Brain pericyte (primary cell): ENCODE measurements at places on chromosomes 4 and X.

DNA sequence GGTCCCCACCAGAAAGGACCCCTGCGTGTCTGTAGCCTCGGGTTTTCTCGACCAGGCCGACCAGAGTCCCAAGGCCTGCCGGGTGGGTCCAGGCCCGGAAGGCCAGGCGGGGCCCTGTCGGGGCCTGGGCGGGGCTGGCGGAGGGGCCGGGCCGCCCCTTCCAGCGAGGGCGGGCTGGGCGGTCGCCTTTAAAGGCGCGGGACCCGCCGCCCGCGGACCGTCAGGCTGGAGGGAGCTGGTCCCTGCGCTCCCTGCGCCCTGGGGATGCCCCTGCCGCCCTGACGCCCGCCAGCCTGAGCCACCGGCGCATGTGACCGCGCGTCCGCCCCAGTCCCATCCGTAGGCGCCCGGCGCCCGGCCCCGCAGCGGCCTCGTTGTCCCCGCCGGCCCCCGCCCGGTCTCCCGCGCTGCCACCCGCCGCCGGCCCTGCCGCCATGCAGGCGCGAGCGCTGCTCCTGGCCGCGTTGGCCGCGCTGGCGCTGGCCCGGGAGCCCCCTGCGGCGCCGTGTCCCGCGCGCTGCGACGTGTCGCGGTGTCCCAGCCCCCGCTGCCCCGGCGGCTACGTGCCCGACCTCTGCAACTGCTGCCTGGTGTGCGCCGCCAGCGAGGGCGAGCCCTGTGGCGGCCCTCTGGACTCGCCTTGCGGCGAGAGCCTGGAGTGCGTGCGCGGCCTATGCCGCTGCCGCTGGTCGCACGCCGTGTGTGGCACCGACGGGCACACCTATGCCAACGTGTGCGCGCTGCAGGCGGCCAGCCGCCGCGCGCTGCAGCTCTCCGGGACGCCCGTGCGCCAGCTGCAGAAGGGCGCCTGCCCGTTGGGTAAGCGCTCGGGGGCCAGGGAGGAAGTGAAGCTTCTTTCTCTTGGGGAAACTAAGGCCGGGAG is at the start of gene HTRA3:
TSS of gene HTRA3 (plus strand) at position 220 of the 883 bp plus-strand sequence. CDS start at position 435, 215 bp downstream.
- DNase-seq, result no peak

GRCh38 chr4:173230062-173230461 is 61.5 kb downstream of the GALNT7 start:
- DNase-seq, result no peak

DNA sequence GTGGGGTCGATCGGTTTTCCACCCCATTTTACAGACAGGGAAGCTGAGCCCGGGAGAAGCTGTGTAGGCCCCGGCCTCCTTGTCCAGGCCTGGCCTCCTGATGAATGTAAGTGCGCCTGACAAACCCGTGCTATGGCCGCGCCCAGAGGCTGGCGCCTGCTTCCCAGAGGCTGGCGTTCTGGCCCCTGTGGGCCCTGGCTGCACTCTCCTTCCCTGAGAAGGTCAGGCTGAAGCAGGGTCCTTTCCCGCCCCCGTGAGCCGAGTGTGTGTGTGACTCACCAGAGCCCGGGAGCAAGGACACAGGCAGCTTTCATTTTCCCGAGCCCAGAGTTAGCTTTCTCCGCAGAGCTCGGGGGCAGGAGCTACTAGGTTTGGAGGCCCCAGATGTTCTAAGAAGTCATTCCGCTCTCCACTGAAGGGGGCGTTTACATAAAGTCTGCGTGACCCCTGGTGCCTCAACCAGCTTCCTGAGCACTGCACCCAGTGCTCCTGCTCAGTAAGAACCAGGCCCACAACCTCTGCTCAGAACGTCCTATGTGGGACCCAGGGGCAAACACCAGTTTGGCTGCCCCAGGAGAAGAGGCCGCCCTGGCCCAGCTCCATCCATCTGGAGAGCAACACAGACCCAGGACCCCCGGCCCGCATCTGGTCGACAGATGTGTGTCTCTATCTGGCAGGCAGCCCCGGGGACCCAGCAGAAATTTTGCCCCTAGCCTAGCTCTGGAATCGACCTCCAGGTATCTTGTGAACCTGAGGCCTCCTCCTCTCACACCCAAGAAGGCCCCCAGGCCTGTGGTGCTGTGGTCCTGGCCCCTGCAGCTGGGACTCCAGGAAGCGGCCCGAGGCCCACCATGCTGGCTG is 13.6 kb downstream of the UVSSA start:
- no peak for DNase-seq

DNA sequence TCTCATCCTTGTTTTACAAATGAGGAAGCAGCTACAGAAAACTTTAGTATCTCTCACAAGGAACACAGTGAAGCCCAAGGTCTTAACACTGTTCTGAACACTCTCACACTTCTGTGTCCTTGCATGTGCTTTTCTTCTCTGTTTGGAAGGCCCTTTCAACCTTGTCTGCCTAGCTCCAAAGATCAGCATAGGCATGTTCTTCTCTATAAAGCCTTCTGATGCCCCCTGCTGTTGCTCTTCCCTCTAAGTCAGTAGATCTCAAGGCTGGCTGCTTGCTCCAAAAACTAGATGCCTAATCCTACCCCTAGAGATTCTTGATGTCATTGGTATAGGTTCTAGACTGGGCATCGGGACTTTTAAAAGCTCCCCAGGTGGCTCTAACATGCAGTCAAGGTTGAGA is 5.9 kb downstream of the APOO start:
- no peak for DNase-seq

GRCh38 chrX:1231850-1232465 is 19.5 kb upstream of the CRLF2 start:
- no peak for DNase-seq

- DNase-seq, result no peak
Measured at GRCh38 chr4:81102107-81102506, 71.6 kb downstream of the BMP3 start.

- no peak for DNase-seq
Measured at GRCh38 chr4:80461412-80461811, 125.9 kb downstream of the CFAP299 start.

- DNase-seq, result no peak
Measured at GRCh38 chrX:136626237-136626636, 21.7 kb upstream of the CD40LG start.

GRCh38 chr4:3786196-3786869 is 20.1 kb downstream of the ADRA2C start:
- DNase-seq, result no peak

- DNase-seq, result no peak
Measured at GRCh38 chrX:20217271-20217670, 49.4 kb downstream of the RPS6KA3 start.

GRCh38 chr4:23245203-23245832 is 552.6 kb downstream of the GBA3 start:
- no peak for DNase-seq

DNA sequence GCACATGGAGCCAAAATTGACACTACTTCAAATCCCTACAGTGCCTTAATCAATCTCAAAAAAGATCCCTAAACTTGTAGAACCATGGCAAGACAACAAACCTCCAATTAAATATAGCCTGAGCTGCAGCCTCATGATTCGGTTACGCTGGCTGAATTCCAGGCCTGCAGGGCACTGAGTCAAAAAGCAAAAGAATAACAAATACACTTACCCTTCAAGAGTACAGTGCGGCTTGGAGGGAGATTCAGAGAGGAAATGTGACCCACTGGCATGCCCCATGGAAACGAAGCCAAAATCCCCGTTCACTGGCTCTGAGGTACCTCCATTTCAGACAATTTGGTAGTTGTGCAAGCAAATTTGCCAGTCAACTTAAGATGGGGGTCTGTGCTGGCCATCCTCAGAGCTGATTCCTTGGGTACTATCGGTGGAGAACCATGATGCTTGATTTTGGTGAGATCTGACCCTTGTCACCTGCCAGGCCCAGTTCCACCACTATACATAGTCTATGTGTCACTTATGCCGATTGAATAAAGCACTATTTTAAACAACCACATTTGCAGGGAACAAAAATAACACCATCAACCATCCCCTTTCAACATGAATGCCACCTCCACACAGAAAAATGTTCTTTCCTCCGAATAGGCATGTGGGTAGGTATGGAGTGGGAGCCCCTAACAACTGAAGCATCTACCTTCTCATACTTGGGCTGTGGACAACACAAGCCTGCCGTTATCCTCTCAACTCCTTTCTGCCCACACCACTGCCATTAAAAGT is 2.1 kb downstream of the C4orf54 start:
- no peak for DNase-seq

- DNase-seq, result no peak
Measured at GRCh38 chr4:103757631-103758030, 37.8 kb upstream of the TACR3 start.

DNA sequence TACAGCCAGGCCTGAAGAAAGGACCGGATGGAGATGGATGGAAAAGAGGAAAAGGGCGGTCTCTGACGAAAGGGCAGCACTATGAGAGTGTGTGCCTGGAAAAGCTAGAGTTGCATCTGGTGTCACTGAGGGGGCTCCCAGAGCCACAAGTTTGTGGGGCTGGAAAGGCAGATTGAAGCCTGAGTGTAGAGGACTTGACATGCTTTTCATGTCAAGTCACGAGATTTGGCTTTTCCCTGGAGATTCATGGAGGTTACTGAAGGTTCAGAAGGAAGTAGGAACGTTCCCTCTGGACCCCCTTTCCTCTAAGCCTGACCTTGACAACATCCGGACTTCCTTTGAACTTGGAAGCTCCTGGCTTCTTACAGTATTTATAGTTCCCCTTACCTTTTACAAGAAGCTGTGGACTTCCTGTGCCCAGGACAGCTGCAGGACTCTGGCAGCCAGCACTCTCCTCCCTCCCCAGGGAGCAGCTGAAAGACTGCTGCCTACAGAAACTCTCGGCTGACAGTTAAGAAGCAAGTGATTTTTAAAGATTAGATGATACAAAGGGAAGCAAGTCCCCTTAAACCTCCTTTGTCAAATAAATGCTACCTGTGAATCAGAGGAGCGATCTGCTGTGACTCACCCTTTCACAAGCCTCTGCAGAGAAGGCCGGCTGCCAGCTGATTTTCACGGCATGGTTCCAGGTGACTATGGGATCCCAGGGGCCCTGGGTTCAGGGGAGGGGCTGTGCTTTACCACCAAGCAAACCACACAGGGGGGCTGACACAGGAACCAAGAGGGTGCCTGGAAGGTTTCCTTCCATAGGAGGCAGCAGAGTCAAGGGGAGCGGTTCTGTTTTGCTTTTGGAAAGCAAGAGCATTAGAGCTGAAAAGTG is 72.9 kb upstream of the STIM2 start:
- no peak for DNase-seq

GRCh38 chr4:6313216-6313615 is 43.6 kb downstream of the WFS1 start:
- no peak for DNase-seq

DNA sequence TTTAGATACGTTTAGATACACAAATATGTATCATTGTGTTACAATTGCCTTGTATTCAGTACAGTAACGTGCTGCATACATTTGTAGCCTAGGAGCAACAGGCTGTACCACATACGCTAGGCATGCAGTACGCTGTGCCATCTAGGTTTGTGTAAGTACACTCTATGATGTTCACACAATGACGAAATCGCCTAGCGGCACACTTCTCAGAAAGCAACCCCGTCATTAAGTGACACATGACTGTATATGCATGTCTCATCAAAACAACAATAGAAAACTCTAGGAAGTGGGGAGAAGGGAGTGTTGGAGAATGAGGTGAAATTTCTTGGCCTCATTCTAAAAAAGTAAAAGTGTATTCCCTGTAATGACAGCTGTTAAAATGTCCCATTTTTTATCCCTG is 32.7 kb downstream of the CCDC149 start:
- DNase-seq, result no peak

GRCh38 chrX:124507246-124507645 is 160.9 kb downstream of the SH2D1A start:
- no peak for DNase-seq

GRCh38 chr4:128813965-128814364 is 4.5 kb downstream of the JADE1 start:
- no peak for DNase-seq

GRCh38 chr4:87120010-87120409 is 100.4 kb downstream of the KLHL8 start:
- no peak for DNase-seq

- no peak for DNase-seq
Measured at GRCh38 chr4:155964016-155964891, 10.6 kb upstream of the CTSO start.

DNA sequence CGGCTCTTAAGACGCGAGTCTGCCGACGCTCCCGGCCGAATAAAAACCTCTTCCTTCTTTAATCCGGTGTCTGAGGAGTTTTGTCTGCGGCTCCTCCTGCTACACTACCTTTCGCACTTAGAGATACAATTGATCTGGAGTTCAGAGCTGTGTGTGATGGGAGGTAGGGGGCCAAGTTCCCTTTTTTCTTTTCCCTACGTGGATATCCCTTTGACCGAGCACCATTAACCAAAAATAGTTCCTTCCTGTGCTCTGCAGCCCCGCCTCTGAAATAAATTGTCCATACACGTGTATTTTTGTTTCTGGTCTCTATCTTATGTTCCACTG is 555 bp upstream of the PGM2 start:
- DNase-seq, result no peak

- no peak for DNase-seq
Measured at GRCh38 chrX:120736989-120737388, 107.1 kb upstream of the C1GALT1C1 start.

GRCh38 chrX:66920296-66920695 is 281.4 kb upstream of the EDA2R start:
- no peak for DNase-seq

DNA sequence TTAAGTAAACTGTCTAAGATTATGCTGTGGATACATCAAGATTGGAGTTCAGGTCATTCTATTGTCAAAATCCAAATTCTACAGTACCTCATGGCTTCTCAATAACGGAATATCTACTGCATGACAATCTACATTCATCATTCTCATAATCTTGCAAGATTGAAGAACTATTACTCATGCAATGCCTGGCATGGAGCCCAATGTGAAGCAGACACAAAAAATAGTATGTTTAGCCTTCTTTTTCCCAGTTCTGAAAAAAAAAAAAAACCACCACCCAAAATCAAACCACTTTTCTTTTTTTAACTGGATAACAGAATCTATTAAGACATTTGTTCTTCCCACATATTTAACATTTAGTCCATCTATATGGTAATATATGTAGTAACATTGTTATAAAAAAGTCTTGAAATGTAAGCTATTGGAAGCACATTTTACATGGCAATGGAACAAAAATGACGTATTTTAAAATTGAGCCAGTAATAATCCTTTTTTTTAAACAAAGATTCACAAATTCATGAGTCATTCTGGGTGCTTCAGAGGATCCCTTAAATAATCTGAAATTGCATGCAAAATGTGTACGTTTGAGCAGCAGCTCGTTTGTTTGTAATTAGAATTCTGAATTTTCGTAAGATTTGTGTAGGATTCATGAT is 232.2 kb upstream of the FMR1 start:
- no peak for DNase-seq

DNA sequence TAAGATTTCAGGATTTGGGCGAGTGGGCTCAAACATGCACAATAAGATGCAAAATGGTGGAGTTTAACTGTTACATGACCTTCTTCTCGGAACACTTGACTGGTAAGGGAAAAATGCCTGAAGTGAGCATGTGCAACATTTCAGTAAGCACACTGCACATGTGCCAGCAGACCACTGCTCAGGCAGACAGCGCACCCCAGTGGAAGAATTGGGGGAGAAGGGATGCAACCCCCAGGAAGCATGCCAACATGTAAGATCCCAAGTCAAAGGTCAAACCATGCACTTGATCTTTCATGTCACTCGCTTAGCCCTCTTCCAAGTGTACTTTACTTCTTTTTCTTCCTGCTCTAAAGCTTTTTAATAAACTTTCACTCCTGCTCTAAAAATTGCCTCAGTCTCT is 256.3 kb downstream of the CENPC start:
- no peak for DNase-seq
